PC-9 (cell line): ENCODE measurements at places on chromosomes 16 and 17. TPM values are rescaled to one million over a fixed set of nuclear protein-coding genes. Genes with fewer than 3 reads are reported as not detected.

- DNase-seq, result no peak
Measured at GRCh38 chr17:70215656-70216055, 46.3 kb downstream of the KCNJ2 start.

- no peak for DNase-seq
Measured at GRCh38 chr17:1142561-1142971, 37.2 kb downstream of the ABR start.

DNA sequence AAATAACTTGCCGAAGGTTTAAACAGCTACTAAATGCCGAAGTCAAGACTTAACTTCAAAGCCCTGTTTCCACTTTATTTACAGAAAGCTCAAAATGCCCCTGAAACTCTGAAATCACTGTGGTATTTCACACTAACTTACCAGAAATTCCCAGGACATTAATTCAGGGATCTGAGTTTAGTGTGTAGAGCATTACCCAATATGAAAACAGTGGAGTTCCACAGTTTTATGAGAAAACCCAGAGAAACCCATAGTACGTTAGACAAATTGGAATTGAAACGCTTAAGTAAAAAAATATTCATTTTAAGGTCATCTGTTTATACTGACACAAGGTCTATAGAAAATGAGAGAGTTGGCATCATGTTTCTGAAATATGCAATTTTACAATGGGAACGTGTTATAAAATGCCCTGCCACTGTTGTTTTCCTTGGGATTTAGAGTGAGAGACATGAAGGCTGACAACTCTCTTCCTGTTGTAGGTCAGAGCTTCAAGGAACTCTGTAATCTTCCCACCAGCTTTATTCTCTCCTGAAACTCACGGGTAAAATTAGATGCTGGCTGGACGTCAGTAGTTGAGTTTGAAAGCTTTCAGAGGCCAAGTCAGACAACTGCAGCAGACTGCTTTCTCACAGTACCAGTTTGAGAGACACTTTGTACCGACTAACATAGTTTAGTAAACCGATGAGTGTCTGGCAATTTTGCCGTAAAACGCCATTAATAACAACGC lies 139.4 kb upstream of the TBX2 start:
- no peak for DNase-seq

DNA sequence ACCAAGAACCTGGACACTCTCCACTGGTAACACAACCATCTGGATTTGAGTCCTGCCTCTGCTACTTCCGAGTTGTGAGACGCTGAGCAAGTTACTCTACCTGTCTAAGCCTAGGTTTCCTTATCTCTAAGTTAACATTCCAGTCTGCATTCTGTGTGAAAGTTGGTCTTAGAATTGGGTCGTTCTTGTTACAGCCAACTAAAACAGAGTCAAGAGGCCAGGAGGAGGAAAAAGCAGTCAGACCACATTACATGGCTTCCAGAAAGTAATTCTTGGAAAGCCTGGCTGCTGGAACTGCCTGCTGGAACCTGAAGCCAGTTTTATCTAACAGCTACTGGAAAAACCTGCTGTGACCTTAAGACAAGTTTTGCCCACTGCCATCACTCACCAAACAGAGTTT lies 38.4 kb upstream of the XYLT1 start:
- peak; percentile 55 for DNase-seq

GRCh38 chr16:85275533-85276249 lies 163.4 kb upstream of the CIBAR2 start:
- no peak for DNase-seq

DNA sequence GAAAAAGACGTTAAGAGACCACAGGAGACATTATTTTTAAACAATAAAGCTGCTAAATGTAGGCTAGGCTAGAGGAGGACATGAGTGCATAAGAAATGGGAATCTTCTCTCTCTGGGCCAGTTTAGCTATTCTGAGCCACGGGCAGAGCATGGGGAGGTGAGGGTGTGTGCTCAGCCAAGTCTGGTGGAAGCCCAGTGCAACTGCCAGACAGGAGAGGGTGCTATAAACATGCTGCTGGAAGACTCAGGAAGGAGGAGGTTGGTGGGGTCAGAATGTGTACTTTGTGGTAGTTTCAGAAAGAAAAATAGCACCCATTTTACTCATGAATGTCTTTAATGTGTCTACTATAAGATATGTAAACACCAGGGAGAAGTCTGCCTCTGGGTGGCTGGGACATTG lies 5.9 kb upstream of the SDK2 start:
- no peak for DNase-seq

The CDH8 gene
- not detected in 2 replicates for total RNA-seq

The USP6 gene
- total RNA-seq, result 0.11 TPM in 1 of 2 replicates, not detected in the other

The SLC35B1 gene
- total RNA-seq, result 43.5 and 44.7 TPM in 2 replicates

The CORO6 gene
- 35.0 and 52.1 TPM in 2 replicates for total RNA-seq
